ENCODE measurements at places on chromosomes 7 and 10. TPM values are rescaled to one million over a fixed set of nuclear protein-coding genes. Genes with fewer than 3 reads are reported as not detected.

AEBP1 gene
- total RNA-seq, result 148 TPM

C7orf57 gene
- under 0.01 TPM for total RNA-seq

KLF14 gene
- total RNA-seq, result under 0.01 TPM

DPP6 gene
- total RNA-seq, result under 0.01 TPM

ZNF22 gene
- 21.2 TPM for total RNA-seq

DMBT1 gene
- under 0.01 TPM for total RNA-seq

CTAGE8 gene
- 0.43 TPM for total RNA-seq

STK17A gene
- total RNA-seq, result 91.1 TPM

PFKP gene
- 120 TPM for total RNA-seq

OR2A2 gene
- total RNA-seq, result not detected

EPHB4 gene
- total RNA-seq, result 44.1 TPM

PDE6C gene
- total RNA-seq, result not detected

INHBA gene
- total RNA-seq, result 65.2 TPM

LRRC61 gene
- total RNA-seq, result 6.8 TPM

MSMB gene
- not detected for total RNA-seq

WDR91 gene
- 5.8 TPM for total RNA-seq
